Activated T-helper 9 cell treated with anti-CD3 and anti-CD28 coated beads, Interleukin-2, amount 50 U/mL, for 16 hours (primary cell): ENCODE measurements at places on chromosomes 6 and 20.

DNA sequence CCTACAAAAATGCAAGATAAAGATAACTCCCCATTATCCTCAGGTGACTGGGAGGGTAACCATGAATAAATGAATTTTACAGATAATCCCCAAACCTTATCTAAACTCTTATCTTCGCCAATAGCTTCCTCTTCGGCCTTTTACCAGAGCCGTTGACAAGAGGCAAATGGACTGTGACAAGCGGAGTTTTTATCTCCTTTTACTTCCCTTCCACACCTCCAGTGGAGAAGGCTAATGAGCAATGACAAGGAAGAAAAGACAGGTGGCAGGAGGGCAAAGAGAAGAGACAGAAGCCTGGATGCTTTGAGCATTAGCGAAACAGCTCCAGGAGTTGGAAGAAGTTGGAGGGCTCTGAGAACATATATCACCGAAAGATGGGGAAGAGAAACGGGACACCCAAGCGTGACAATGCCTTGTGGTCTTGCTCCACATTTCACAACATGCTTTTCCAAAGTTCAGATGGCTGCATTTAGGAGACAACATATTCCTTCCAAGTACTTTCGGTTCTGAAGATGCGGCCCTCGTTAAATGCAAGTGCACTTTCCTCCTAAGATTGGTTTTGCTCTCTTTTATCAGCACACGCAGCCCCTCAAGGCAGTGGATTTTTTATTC lies 69.2 kb downstream of the PRDM1 start:
- DNase-seq = no peak

DNA sequence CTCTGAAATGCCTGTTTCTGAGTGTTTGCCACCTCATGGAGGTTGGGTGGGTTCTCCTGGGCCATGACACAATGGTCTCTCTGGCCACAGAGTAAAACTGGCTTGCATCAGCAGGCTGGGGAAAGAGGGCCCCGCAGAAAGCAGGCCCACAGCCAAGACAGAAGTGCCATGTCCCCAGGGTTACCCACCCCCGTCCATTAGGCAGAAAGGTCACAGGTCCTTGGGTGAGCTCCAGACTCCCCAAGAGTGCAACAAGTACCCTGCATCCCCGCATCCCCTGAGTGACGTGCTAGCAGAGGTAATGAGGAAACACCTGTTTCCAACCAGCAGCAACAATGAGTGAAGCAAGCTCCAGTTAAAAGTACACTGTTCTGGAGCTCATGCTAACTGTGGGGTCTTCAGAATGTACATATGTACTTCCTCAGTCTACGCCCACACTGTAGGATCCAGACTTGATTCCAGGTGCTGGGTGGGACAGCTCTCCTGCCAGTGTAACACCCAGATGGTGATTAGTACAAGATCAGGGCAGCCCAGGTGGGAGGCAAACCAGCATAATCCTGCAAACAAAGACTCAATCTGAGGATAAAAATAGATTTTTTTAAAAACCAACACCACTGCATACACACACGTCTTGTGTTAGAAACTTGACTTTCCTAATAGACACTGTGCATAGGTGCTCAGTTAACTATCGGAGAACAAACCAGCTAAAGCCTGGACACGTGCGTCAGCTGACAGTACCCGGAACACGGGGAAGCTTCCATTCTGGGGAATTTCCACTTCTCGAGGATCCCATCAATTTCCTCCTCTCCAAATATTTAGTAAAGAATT lies 31.5 kb downstream of the RRBP1 start:
- no peak for DNase-seq

- no peak for DNase-seq
Observed at GRCh38 chr6:2504495-2505064, 246.1 kb downstream of the MYLK4 start.

GRCh38 chr6:44049989-44050871 lies 77.0 kb downstream of the MRPL14 start:
- no peak for DNase-seq

DNA sequence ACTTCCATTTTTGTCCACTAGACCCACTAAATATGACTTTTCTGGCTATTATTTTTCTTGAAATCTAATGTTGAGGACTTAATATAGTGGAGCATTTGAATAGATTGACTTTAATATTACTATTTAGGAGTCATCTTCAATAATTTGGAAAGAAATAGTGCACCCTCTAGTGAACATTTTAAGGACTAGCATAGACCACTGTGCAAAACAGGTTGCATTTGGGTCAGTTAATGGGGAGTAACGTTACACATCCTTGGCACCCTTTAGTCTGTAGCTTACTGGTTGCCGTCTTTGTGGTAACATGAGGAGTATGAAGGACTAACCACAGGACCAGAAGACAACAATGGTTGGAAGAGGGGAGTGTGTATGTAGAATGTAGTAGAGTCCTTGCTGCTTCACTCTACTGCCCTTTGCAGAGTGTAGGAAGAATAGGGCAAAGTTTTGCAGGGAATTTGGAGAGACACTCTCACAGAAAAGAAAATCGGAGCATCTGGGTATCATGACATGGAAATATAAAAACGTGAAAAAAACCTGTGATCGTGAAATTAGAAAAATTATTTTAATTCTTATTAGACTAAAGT lies 25.2 kb downstream of the RFPL4B start:
- DNase-seq = no peak
